T-cell (primary cell): ENCODE measurements at places on chromosomes 6 and 20. TPM values are rescaled to one million over a fixed set of nuclear protein-coding genes. Genes with fewer than 3 reads are reported as not detected.
A peak's percentile ranks its signal among the peaks of the same experiment; 100 is the strongest.

DNA sequence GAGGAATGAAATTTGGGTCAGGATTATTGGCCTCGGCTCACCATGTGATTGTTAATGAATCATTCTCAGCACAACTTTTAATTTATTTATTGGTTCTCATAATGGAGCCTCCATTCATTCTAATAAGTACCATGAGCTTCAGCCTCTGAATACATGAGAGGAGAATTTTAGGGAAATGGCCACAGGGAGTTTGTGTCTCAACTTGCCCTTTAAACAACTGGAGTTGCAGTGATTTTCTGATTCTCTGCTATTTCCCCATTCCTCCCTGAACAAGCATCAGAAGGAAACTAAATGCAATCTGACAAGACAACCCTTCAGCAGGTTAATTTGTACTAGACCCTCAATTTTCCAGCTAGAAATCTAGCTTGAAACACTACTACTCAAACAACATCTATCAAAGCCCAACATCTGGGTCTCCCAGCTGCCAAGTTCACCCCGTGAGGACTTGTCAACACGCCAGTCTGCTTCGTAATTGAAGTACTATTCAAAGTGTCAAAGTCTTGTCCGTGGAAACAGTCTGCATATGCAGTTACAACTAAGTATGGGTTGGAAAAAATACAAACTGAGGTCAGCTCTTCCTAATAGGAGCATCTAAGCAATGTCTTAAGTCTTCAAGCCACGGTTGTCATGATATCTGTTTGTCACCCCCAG, 235.4 kb downstream of the CDH4 start:
- no peaks in the 10 kb centered on the region for H3K36me3 ChIP-seq
- no peaks in the 10 kb centered on the region for H3K27me3 ChIP-seq
- H3K27ac ChIP-seq, result no peak overlapping the region
- no peaks in the 10 kb centered on the region for H3K4me1 ChIP-seq
- H3K4me3 ChIP-seq, result no peak overlapping the region

- H3K27me3 ChIP-seq, result no peaks in the 10 kb centered on the region
- no peaks in the 10 kb centered on the region for H3K36me3 ChIP-seq
- H3K27ac ChIP-seq, result no peak overlapping the region
- DNase-seq, result no peak
- no peaks in the 10 kb centered on the region for H3K4me1 ChIP-seq
- H3K4me3 ChIP-seq, result no peak overlapping the region
Measured at GRCh38 chr6:148924226-148925012, 177.6 kb downstream of the UST start.

DNA sequence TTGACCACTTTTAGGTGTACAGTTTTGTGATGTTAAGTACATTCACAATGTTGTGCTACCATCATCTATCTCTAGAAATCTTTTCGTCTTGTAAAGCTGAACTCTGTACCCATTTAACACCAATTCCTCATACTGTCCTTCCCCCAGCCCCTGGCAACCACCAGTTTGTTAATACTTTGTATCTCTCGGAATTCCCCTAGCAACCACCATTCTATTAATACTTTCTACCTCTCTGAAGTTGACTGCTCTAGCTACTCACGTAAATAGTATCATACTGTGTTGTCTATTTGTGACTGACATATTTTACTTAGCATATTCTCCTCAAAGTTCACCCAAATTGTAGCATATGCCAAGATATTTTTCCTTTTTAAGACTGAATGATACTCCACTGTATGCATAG, 82.3 kb upstream of the CLDN20 start:
- H3K27me3 ChIP-seq, result no peaks in the 10 kb centered on the region
- no peak overlapping the region for H3K4me3 ChIP-seq
- no peaks in the 10 kb centered on the region for H3K4me1 ChIP-seq
- no peak for DNase-seq
- H3K36me3 ChIP-seq, result no peaks in the 10 kb centered on the region
- H3K27ac ChIP-seq, result no peak overlapping the region

Gene GTSF1L
- 0.63 TPM for total RNA-seq

DNA sequence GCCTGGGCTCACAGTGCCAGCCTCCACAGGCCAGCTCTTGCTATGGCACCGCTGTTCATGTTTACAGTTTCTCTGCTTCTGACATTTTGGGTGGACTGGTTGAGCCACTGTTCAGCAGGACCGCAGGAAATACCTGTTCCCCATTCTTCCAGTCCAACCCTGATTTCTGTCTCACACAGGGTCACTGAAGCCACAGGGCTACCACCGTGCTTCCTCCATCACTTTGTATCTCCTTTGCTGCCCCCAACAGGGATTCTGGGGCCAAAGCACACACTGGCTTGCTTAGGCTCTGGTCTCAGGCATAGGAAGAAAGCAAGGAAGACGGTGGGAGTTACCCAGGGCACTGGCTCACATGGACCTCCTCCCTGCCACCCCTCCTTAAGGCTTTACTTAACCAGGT, 164.5 kb downstream of the UNC5CL start:
- no peak for DNase-seq
- no peaks in the 10 kb centered on the region for H3K4me1 ChIP-seq

Gene KCNQ2
- total RNA-seq, result 0.19 TPM

GRCh38 chr20:39049684-39050554, 87.8 kb downstream of the DHX35 start:
- H3K4me1 ChIP-seq, result peaks cover 3% of the 10 kb centered on the region
- DNase-seq, result peak; percentile 62
- peaks cover 4% of the 10 kb centered on the region for H3K27me3 ChIP-seq
- H3K36me3 ChIP-seq, result no peaks in the 10 kb centered on the region
- H3K27ac ChIP-seq, result peak overlapping the region; percentile 52

Gene UNC5CL
- total RNA-seq, result 4.3 TPM
